ENCODE measurements at places on chromosomes 2 and 18.

- peak; percentile 61 for DNase-seq
Observed at GRCh38 chr18:13216711-13217465, 1.7 kb upstream of the LDLRAD4 start.

DNA sequence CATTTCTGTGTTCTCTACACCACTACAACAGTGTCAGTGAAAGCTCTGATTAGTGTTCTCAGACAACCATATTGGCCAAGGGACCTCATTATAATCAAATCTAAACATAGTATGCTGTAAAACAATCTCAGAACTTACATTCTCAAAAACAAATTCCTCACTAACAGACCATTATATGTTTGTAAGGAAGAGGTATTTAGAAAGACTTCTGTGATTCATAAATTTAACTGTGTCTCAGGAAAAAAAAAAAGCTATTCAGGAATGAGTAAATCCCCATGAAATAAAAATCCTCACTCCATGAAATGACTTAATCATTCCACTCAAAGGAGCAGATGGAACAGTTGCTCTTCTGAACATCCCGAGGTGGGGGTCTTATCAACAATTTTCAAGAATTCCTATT is 413.0 kb downstream of the CDH2 start:
- no peak for DNase-seq

DNA sequence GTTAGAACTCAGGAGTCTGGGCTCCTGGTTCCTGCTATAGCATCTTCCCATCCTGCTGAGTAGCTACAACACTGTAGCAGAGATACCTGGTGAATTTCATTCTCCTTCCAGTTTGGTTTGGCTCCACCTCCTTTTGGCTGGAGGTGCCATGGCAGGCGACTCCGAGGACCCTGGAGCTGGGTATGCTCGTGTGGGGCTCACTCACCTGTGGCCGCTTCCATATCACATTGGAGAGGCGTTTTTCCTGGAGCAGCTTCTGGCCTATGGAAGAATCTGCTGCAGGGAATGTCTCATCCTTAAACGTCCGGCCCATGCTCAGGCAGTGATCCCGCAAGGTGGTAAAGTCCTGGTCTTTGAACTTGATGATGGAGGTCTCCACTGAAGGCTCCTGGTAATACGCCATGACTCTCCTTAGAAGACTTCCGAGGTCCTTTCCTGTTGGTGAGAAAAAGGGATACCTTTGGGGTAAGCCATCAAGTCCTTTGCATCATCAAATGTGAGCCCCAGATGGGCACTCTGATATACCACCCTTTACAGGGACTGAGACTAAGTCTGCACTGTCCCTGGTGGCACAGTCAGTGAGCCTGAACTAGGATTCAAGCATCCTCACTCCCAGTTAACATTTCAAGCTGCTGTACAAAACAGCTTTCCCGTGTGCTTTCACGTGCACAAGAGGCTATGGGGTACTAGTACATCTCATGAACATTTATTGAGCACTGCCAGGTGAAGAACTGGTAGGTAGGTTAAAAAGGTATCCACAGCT is 20.1 kb downstream of the CAPN13 start:
- DNase-seq = no peak

DNA sequence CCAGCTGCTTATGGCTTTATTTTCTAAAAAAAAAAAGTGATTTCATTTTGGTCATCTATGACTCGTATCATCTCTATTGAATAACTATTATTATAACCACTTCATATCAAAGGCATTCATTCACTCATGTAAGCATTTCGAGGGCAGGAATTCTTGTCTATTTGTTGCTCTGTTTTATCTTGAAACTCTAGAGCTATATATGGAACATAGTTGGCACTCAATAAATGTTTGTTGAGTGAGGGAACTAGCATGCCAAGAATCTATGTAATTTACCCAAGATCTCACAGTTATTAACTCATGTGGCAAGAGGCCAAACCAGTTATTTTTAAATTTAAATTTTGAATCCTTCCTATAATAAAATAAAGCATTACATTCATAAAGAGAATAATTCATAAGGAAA is 470.1 kb downstream of the TMX3 start:
- no peak for DNase-seq

- DNase-seq = peak; percentile 37
Observed at GRCh38 chr2:148538375-148538774, 106.2 kb upstream of the EPC2 start.

DNA sequence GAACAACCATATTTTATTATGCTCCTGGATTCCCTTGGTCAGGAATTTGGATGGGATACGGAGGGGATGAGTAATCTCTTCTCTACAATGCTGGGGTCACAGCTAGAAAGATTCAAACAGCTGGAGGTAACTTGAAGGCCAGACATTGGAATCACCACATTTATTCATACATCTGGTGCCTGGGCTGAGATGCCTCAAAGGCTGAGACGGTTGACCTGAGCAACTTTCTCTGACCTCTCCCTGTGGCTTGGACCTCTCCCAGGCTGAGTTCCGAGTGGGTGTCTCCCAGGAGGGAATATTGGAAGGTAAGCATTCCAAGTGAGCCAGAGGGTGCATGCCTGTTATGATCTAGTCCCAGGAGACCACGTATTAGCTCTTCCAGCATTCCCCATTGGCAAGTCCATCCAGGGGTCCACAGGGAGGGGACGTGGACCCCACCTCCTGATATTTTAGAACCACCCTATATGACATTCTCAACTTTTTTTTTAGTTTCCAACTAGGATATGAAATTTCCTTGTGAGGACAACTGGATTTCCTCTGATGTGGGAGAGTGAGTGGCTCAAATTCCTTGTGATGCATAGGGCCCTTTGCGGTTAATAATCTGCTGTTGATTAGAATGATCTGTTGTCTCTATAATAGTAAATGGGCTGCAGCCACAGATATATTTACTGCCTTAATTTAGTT is 101.8 kb downstream of the MRPS9 start:
- no peak for DNase-seq

DNA sequence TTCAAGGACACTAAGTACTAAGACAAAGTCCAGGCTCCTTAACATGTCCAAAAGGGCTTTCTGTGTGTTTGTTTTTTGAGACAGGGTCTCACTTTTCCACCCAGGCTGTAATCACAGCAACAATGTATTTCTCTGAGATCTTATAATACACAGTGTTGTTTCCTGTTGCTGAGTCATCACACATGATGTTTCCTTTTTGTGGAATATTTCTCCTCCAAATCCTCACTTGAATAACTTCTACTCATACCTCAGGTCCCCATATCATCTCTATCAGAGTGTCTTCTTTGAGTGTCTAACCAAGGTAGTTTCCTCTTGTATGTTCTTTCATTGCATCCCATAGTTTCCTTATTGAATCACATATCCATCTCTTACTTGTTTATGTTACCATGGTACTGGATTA is 632.0 kb upstream of the PIK3C3 start:
- no peak for DNase-seq

DNA sequence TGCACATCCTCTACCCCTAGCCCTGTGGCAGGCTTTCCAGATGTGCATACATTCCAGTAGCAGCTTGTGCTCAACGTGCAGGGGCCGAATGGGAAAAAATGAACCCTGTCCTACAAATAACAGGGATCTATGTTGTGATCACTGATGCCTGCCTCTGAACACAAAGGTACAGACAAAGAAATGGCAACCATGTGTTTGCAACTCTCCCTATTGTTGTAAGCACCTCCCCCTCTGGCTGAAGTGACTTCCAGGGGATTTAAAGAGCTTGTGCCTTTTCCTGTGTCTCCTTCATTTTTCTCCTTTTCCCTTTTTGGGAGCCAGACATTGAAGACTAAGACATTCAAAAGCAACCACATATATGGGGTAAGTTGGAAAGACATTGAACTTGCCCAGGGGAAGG is 21.6 kb downstream of the ARHGAP25 start:
- DNase-seq = no peak

DNA sequence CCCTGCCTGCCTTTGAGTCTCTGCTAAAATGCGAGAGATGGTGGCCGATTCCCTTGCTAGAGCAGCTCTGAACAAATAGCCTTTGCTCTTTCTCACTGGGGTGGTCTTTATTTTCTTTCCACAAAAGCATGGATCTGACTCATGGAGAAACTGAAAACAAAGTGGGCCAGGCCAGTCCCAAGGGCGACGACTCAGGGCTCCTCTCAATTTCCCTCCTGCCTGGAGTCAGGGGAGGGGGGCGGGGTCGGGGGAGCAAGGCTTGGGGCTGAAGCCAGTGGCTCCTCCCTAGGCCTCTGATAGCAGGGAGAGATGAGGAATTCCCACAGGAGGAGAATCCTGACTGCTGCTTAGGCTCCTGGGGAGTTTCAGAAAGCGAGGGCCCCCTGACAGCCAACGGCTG is 17.1 kb upstream of the IL1R2 start:
- DNase-seq = no peak

GRCh38 chr2:39738936-39739335 is 40.1 kb downstream of the THUMPD2 start:
- no peak for DNase-seq

DNA sequence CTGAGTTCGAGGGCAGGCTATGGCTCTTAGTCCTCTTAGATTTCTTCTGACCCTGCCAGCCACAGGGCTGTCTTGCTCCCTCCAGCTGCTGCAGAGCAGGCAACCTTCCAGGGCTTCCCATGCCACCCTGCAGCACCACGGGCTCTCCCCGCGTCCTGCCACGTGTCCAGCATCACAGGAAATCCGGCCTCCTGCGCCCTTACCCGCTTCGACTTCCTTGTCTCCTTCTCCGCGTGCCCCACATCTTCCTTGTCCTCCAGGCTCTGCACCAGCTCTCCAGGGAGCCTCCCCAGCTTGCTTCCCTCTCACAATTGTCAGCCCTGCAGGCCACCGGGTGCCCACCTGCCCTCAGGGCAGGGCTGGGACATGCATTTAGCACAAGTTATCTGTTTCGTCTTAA is 253.5 kb downstream of the DCDC2C start:
- no peak for DNase-seq

DNA sequence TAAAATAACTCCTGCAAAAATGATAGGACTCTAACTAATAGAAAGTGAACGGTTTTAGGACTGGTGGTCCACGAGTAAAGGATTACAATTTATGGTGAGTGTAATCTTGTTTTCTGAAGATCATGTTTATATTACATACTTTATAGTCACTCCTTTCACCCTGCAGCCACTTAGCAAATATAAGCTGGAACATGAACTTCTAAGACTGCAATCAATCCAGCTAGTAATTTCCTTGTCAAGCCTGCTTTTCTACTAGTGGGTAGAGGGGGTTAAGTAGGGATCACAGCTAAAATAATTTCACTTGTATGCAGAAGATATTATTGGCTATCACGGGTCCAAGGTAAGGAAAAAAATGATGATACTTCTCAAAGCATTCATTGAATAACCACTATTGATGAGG is 125.5 kb upstream of the NETO1 start:
- no peak for DNase-seq

DNA sequence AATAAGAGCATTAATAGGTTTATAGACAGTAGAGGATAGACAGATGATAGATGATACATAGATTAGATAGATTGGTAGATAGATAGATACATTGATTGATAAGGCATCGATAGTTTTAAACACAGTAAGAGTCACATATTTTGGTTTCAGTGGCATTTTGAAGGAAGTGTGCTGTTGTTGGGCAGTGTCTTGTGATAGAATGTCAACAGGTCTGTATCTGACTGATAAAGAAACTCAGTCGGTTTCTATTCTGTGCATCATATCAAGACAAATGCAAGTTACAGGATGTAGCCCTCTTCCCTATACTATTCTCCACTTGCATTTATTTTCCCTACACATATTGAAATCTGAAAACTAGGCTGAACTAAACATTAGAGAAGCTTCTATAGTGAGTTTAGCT is 1229.0 kb upstream of the ZEB2 start:
- DNase-seq = no peak

- DNase-seq = peak; percentile 71
Observed at GRCh38 chr18:38940863-38941531, 1375.4 kb upstream of the CELF4 start.

GRCh38 chr2:22893761-22894517 is 491.0 kb upstream of the KLHL29 start:
- no peak for DNase-seq

- no peak for DNase-seq
Observed at GRCh38 chr2:201608021-201608420, 35.3 kb downstream of the TMEM237 start.

DNA sequence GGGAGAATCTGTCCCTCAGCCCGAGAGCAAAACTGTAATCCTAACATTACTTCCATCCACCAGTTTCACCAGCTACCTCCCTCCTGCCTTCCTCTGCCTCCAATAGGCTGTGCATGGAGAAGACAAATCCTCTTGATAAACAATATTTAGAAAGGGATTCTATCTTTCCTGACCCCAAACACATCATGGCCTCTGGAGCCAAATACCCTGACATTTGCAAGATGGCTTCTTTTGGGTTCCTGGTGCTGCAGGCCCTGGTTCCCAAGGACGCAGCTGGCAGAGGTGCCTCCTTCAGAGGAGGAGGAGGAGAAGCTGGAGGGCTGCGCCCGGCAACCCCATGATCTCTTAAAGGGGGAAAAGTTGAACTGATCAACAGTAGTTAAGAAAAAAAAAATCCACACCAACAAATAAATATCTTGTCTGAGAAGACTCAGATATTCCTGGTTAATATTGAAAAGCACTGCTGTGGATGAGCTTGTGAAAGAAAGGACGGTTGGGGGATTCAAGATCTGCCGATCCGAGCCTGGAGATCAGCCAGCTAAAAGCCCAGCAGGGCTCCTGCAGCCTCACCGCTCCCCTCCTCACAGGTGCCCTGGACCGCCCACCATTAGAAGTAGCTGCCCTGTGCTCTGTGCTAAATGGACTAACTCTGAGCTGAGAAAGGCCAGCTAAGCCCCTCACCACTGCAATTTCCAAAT is 116.8 kb downstream of the MSH2 start:
- DNase-seq = no peak

- peak; percentile 88 for DNase-seq
Observed at GRCh38 chr18:79522451-79523205, 126.9 kb downstream of the NFATC1 start.

- DNase-seq = no peak
Observed at GRCh38 chr2:228658998-228659397, 477.5 kb upstream of the SPHKAP start.

DNA sequence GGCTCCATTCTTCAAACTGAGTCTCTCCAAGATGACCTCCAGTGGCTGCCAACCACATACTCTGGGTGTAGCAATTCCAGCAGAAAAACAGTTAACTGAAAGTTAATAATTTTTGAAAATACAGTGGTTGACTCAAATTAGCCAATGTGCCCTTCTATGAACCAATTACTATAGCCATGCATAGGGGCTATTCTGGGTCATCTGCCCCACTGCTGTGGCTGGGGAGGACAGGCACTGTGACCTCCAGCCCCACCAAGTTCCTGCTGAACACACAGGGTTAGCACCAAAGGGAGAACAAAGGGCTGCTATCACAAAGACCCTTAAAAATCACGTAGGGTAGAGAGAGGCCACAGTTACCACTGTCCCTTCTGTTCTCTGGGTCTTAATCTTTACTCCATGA is 123.0 kb downstream of the IRS1 start:
- DNase-seq = no peak

- DNase-seq = peak; percentile 91
Observed at GRCh38 chr18:50297621-50298442, 10.3 kb upstream of the CXXC1 start.

- no peak for DNase-seq
Observed at GRCh38 chr18:75269124-75269680, 58.6 kb downstream of the TSHZ1 start.

Measured in activated CD8-positive, alpha-beta T cell treated with anti-CD3 and anti-CD28 coated beads for 36 hours (primary cell).